ENCODE measurements at places on chromosomes 7 and 10. TPM values are rescaled to one million over a fixed set of nuclear protein-coding genes. Genes with fewer than 3 reads are reported as not detected.

GRCh38 chr10:119483001-119483400, 59.5 kb downstream of the RGS10 start:
- no peak for DNase-seq

GRCh38 chr7:50591480-50592438, 26.6 kb upstream of the DDC start:
- no peak for DNase-seq

DNA sequence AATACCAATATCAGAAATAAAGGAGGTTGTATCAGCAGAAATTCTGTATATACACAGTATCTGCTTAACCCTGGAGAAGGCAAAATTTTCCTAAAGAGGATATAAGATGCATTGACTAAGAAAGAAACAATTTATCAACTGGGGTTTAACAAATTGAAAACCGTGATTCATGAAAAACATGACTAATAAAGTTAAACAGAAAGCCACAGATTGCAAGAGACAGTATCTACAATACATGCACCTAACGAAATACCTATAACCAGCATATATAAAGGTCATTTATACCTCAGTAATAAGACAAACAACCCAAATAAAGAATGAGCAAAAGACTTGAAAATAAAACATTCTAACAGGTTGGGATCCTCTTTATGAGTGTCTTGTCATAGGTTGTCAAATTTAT, 101.8 kb downstream of the IQUB start:
- no peak for DNase-seq

- DNase-seq = no peak
These were observed 93.0 kb upstream of the SORCS3 start for GRCh38 chr10:104548090-104548489.

GRCh38 chr7:34163956-34164355, 258.6 kb downstream of the BMPER start:
- DNase-seq = no peak

The TMEM176A gene
- not detected for total RNA-seq

The HMX2 gene
- not detected for total RNA-seq

DNA sequence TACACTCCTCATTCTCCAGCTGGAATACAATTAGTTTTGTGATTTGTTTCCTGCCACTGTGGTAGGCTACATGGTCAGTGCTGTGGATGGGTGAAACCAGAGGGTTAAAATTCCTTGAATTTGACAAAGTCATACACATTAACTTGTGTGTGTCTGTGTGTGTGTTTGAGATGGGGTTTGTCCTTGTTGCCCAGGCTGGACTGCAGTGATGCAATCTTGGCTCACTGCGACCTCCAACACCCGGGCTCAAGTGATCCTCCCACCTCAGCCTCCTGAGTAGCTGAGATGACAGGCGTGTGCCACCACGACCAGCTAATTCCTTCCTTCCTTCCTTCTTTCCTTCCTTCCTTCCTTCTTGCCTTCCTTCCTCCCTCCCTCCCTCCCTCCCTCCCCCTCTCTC, 24.8 kb upstream of the GIMAP8 start:
- no peak for DNase-seq

DNA sequence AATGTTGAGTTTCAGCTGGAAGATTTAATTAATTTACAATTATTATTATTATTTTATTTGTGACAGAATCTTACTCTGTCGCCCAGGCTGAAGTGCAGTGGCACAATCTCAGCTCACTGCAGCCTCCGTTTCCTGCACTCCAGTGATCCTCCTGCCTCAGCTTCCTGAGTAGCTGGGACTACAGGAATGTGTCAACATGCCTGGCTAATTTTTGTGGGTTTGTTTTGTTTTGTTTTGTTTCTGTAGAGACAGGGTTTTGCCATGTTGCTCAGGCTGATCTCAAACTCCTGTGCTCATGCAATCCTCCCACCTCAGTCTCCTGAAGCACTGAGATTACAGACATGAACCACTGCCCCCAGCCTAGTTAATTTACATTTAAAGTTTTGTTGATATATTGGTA, 93.8 kb upstream of the MEOX2 start:
- no peak for DNase-seq

GRCh38 chr7:132475669-132476116, 100.6 kb downstream of the PLXNA4 start:
- no peak for DNase-seq
